Stimulated activated CD4-positive, alpha-beta T cell treated with anti-CD3 and anti-CD28 coated beads, Interleukin-15, amount 100 ng/mL, for 1 hour (primary cell): ENCODE measurements at places on chromosomes 5 and 9.

DNA sequence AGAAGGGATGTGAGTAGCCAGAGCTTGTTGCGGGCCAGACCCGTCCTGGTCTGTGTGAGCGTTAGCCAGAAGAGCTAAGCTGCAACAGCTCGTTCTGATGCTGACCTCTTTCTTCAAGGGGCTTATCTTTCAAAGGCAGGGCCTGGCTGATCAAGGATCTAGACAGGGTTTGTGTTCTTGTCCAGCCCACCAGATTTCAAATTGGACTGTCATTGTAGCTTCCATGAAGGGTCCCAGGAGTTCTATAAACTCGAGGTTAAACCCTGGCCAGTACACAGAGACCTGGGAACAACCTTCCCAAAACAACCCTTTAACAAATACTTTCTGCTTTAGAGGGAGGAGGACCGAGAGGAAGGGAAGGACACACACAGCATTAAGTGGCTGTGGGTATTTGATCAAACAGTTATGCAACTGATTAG lies 153.0 kb upstream of the TUT7 start:
- DNase-seq: no peak

- DNase-seq: no peak
Measured at GRCh38 chr5:164869325-164869724, 1363.9 kb downstream of the MAT2B start.

GRCh38 chr5:128693764-128694163 lies 155.7 kb upstream of the FBN2 start:
- no peak for DNase-seq

GRCh38 chr5:95759634-95760033 lies 28.5 kb downstream of the RHOBTB3 start:
- no peak for DNase-seq

DNA sequence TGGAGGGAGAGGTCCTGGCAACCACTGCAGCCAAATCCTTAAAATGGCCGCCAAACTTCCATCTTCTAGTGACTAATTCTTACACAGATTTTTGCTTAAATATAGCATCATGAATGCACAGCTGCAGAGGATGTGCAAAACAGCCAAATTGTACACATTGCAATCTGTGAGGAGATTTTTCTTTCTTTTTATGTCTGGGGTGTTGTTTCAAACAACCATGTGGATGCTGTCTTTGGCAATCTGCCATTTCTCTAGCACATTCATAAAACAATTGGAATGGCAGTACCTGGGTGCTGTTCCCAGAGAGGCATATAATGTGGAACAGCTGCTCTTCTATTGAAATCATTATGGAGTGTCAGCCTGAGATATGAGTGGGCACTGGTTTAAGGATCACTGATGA lies 1082.9 kb upstream of the SEMA6A start:
- DNase-seq: no peak

- no peak for DNase-seq
Measured at GRCh38 chr9:124213396-124213795, 44.4 kb upstream of the NEK6 start.
